ENCODE measurements at places on chromosomes 6 and 20.

GRCh38 chr20:11718474-11719094 is 199.1 kb upstream of the BTBD3 start:
- DNase-seq, result no peak

- DNase-seq, result no peak
These were observed 59.5 kb downstream of the BMP6 start for GRCh38 chr6:7785243-7786035.

GRCh38 chr20:33769043-33769442 is 37.2 kb downstream of the ZNF341 start:
- no peak for DNase-seq

DNA sequence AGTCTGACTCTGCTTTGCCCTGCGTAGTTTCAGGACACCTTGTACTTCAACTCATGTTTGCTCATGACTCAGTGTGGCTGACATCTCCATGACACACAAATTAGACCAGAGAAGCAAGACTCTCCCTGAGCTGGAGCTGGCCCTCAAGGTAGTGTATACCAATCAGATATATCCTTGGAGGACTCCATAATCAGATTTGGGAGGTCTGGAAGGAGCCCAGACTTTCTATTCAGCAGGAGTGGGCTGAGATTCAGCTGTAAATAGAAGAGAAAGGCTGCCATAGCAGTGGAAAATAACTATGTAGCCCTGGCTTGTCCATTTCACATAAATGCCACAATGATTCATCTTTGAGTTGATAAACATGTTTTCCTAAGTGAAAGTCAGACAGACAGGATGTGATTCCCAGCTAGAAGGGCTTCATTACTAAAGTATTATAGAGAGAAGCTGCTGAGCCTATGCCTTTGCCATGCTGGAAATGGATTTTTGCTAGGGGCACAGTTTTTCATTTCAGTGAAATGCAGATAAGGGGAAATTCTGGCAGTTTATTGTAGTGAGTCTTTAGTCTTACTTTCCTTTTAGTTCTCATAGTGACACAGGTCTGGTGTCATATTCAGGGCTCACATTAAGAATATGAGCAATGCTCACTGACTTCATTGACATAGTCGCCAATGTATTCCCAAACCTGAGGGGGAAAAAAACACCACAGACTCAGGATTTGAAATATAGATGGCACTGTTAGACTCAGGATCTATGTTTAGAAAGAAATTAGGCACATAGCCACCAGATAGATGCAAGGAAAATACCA is 95.3 kb downstream of the CLVS2 start:
- DNase-seq, result peak; percentile 93

DNA sequence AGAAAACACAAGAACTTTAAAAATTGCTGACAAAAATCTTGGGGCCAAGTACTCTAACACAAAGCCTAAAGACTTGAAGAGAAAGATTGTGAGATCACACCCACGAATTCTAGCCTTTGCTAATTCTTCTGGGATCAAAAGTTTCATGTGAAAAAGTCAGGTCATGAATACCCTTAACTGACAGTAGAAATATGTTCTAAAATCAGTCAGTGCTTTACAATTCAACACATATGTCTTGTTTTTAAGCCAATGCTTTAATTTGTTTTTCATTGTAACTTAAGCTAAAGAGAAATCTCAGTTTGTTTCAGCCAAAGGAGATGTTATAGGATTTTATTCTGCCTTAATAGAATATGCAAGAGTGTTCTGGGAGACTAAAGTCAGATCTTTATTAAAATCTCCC is 78.2 kb upstream of the PLEKHG1 start:
- DNase-seq, result no peak
